Myocyte (in vitro differentiated cells): ENCODE measurements at places on chromosomes 16 and 17. TPM values are rescaled to one million over a fixed set of nuclear protein-coding genes. Genes with fewer than 3 reads are reported as not detected.
A peak's percentile ranks its signal among the peaks of the same experiment; 100 is the strongest.

DNA sequence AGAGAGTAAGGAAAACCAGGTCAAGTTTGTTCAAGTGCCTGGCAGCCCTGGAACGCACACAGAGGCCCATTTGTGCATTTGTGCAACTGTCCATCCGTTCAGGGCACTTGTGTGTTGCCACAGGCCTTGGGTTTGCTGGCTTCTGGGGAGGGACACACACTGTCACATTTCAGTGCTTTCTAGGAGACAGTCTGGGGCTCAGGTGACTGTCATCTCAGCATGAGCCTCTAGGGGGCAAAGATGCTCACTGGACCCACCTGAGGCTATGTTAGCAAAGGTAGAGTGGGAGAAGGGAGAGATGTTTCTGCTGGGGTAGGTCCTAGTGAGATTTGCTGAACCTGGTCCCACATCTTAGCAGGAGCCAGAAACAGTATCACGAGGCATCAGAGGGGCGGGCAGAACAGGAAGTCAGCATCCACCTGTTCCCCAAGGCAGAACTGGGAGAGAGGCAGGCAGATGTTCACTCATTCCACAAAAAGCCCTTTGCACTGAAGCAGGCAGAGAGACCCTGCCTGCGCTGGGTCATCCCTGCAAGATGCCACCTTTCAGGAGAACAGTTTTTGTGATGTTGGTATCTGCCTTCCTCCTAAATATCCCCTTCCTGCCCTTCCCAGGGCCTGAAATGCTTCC lies 48.5 kb downstream of the RAI1 start:
- no peak for DNase-seq

DNA sequence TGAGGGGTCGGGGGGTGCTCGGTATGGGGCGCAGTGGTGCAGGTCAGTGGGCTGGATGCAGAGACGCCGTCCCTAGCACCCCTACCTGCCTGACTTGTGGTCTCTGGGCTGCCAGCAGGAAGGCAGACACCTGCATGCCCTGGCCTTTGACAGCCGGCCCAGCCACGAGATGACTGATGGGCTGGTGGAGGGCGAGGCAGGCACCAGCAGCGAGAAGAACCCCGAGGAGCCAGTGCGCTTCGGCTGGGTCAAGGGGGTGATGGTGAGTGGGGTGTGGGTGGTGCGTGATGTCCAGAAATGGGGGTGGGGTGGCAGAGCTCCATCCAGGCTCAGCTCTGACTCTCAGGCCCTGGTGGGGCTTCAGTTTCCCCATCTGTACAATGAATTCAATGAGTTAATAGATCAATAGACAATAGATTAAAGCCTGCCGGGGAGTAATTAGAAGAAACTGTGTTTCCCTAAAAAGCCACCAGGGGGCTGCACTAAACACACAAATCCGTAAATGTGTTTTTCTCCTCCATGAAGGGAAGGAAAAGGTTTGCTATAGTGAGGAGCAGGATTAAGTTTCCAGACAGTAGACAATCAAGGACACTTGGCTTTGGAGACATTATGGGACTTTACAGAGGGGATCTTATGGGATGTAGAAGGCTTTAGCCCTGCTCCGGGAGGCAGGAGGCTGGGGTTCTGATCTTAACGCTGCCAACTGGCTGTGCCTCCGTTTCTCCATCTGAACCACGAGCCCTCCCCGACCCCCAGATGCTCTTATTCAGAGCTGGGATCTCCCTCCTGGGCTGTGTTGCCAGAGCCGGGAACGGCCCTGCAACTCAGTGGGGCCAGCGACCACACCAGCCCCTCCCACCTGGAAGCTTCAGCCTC lies 2.2 kb downstream of the SLC12A3 start:
- DNase-seq, result peak; percentile 78

The C16orf92 gene
- not detected in 2 replicates for total RNA-seq

DNA sequence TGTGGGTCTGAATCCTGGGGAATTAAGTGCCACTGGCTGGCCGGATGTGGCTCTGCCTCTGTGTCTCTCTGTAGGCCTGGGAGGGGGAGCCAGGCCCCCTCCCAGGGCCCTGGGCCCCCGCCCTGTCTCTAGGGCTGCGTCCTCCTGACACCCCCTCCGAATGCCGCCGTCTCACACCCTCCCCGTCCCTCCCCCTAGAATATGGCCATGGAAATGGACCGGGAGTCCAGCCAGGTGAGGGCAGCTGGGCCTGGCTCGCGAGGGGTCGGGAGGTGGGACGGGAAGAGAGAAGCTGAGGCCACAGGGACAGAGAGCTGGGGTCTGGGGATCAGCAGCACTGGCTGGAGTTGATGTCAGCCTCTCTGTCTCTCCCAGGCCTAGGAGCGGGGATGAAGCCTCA lies 16.1 kb upstream of the PKMYT1 start:
- no peak for DNase-seq

- DNase-seq, result no peak
Observed at GRCh38 chr16:13139661-13140241, 238.4 kb downstream of the SHISA9 start.

- no peak for DNase-seq
Observed at GRCh38 chr16:3101841-3102470, 2.9 kb upstream of the ZSCAN10 start.

DNA sequence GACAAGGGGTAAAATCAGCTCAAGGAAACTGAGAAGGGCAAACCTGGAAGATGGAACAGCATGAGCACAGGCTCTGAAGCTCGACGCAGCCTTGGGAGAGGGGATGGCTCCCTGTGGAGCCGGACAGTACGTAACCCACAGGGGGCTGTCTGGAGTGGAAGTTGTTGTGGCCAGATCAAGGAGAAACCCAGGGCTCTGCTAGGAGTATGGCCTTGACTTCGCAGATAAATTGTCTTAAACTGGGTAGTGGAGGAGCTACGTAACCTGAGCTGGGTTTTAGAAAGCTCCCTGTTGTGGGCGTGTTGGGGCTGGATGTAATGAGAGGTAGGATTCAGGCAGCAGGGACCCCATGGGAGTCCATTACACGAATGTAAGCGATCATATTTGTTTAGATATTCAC lies 25.5 kb upstream of the AXIN2 start:
- no peak for DNase-seq

DNA sequence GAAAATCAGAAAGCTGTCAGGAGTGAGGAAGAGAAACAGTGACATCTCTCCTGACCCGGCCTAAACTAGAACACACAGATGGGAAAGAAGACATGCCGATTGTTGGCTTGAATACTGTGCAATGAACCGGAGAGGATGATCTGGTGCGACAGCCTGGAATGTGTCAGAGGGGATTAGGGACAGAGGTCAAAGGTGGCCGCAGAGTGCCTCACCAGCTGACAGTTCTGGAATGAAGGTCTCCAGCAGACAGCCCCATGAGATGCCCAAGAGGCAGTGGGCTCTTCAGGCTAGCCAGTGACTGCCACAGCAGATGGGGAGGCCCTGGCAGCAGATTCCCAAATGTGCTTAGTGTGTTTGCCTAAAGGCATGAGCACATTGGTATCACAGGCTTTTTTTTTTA lies 623.2 kb downstream of the CDH8 start:
- DNase-seq, result no peak

The APPBP2 gene
- 41.8 and 48.7 TPM in 2 replicates for total RNA-seq

DNA sequence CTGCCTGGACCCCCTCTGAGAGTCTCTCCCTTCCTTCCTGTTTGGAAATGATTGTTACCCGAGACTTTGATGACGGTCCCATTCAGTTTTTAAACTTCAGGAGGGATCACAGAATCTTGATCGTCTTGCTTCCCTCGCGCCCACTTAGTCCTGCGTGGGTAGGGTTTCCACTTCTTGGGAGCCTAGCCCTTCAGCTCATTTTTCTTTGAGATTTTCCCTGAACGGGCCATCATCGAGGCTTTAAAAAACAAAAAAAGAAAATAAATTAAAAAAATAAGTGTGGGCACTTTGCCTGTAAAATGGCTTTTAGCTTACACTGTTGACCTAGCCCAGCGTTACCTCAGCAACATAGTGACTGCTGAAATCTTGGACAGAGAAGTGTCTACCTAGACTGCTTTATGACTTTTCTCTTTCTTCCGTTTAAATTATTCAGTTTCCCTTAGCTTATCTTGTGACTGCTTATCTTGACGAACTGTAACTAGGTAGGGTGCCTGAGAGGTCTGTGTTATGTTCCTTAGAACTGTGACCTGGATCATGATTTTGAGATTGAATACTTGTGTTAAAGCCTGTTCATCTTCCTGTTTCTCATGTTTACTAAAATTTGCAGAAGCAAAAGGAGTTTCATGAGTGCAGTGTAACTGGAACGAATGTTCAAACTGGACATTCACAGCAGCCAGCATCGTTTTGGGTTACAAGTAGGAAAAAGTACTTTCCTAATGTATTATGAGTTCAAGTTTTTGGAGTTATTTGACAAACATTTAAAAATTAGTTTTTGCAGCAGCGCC lies 874 bp downstream of the WWP2 start:
- DNase-seq, result peak; percentile 26

- no peak for DNase-seq
Observed at GRCh38 chr16:17235147-17235815, 235.5 kb downstream of the XYLT1 start.

DNA sequence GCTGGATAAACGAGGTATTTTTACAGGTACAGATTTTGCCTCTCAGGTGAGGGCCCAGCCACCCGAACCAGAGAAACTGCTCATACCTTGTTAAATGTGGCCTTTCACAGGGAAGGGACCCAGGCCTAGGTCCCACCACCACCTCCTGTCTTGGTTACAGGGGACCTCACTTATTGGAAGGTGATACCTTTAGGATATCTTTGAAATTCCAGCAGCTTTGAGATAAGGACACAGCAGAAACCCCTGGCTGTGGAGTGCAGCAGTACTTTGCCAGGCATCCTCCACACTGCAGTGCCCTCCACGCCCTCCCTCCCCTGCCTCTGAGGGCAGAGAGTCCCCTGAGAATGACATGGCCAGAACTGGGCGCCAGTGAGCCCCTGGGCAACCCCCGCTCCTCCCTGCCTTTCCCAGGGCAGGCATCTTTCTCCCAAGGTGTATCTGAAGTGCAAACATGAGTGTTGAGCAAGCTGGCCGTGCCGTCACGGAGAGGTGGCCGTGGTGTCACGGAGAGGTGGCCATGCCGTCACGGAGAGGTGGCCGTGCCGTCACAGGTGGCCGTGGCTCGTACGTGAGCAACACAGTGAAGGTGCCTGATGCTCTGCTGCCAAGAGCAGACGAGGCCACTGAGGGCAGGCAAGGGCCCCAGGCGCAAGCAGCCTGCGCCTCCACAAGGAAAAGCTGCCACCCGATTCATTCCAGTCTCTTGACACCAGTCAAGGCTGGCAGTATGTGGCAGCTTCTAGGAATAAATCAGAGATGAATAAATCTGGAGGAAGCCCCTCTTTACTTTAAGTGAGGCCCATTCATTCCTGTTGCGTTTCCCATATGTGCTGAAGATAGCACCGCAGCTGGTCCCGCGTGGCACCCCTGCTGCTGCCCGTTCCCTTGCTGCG lies 134.5 kb upstream of the CHMP6 start:
- no peak for DNase-seq

DNA sequence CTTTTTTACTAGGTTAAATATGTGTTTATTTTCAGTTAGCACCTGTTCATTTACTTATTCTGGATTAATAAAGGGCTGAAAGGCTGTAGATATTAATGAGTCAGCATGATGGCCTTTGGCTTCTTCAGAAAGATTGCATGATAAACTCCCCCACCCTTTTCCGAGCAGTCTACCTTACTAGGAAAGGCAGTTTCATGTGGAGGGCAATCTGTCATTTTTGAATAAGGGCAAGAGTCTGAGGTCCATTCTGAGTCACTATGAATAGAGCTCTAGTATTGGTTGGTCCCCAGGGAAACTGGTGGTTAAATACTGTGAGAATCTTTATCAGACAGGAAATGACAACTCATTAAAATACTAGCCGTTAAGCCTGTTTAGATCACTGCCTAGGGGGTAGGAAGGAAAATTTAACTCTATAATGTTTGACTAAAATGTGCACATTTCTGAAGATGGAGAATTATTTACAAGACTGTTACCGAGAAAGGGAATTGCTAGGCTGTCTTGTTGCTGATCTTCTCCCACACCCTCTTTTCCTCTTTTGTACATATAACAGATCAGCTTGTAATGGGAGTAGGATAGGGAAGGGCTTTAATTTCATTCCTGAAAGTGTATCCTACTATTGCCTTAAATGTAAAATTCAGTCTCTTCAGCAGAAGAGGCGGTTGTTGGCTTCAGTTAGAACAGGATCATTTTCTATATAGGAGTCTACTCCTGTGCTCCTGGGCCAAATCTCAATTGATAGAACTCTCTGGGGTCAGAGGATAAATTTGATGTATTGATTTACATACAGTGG lies 63.3 kb downstream of the TUBD1 start:
- peak; percentile 95 for DNase-seq

- DNase-seq, result no peak
Observed at GRCh38 chr17:58605470-58605869, 86.4 kb downstream of the TEX14 start.

The GAA gene
- 120 and 168 TPM in 2 replicates for total RNA-seq

- no peak for DNase-seq
Observed at GRCh38 chr16:70270176-70270575, 18.4 kb upstream of the EXOSC6 start.

The ATP2C2 gene
- total RNA-seq, result not detected in 2 replicates

GRCh38 chr16:25108054-25108453 lies 3.5 kb upstream of the LCMT1 start:
- DNase-seq, result no peak

The FAM83G gene
- 4.3 and 6.0 TPM in 2 replicates for total RNA-seq

GRCh38 chr16:3754081-3754703 lies 36.9 kb upstream of the TRAP1 start:
- DNase-seq, result no peak

GRCh38 chr16:67942200-67942509 lies 1.8 kb downstream of the LCAT start:
- peak; percentile 40 for DNase-seq

GRCh38 chr17:6019959-6020358 lies 50.2 kb upstream of the WSCD1 start:
- peak; percentile 75 for DNase-seq

- no peak for DNase-seq
Observed at GRCh38 chr17:81934850-81935708, 2.0 kb downstream of the PYCR1 start.

The CDYL2 gene
- total RNA-seq, result 0.37 and 1.4 TPM in 2 replicates

The SLC35G6 gene
- not detected in 2 replicates for total RNA-seq

DNA sequence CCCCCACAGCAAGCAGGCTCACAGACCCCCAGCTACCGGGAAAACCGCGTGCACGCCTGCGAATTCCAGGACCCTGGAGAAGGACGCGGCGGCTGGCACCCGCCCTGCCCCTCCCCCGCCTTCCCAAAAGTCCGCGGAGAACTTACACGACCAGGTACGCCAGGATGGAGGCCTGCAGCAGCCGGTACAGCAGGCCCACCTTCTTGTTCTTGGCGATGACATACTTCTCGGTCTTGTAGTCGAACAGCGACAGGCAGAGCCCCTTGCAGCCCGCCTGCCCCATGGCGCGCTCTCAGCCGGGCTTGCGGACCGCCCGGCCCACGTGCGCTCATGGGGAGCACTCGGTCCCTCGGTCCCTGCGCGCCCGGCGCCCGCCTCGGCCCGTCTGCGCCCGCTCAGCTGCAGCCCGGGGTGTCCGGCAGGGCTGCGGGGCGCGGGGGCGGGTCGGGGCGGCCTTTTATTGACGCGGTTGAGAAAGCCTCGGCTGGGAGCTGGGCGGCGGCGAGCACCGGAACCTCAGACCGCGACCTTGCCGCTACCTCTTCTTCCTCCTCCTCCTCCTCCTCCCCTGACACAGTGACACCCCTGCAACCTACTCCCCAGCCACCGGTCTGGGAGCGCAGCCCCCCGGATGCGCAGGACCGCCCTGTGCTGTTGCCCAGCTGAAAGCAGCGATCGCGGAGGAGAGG lies at the start of gene P2RX5:
P2RX5 (minus strand) TSS at position 433 of the 689 bp plus-strand sequence; CDS start at position 283, 150 bp downstream.
- no peak for DNase-seq

- no peak for DNase-seq
Observed at GRCh38 chr17:16483021-16483645, 8.9 kb downstream of the LRRC75A start.

The CDRT15L2 gene
- not detected in 2 replicates for total RNA-seq

The SSTR5 gene
- 0.29 and 1.6 TPM in 2 replicates for total RNA-seq
